ENCODE measurements at places on chromosomes 2 and 18.

DNA sequence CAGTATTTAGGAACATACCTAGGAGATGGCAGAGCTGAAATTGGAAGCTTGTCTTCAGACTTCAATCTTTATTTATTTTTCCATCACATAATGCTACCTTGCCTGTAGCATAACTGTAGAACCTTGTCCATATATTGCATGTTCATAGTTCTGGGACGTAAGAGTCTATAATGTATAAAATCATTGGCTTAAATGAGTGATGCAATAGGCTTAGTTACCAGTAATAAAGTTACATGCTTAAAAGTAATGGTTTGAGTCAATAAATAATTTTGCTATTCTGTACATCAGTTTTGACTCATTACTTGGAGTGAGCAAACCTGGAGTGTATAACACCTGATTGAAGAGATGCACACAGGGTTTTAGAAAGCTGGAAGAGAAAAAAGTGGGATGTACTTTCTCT lies 229.3 kb downstream of the CDCA7 start:
- no peak for DNase-seq

DNA sequence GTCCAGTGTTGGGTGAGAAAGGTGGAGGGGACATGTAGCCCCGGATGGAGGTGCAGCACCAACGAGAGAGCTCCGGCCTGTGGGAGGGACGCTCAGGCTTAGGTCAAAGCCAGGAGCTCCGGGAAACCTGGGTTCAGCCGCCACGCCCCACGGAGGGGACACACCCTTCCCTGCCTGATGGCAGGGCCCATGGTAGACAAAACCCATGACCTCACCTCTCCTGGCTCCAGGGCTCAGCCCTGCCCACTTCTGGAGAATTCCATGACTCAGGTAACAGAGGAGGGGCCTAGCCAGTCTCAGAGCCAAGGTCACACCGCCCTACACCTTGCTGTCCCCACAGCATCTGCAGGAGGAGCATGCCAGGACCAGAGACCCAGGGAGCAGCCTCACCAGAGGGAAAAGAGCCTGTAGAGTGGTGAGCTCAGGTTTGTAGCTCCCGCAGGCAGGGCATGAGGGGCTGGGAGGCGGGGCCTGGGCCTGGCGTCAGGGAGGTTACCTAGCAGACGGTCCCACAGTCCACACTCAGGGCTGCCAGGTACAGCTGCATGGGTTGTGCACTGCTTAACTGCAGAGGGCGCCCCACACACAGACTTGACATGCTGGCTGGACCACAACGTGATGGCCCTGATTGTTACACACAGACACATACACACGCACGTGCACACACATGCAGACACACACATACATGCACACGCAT lies 70.8 kb upstream of the SMAD7 start:
- peak; percentile 26 for DNase-seq

GRCh38 chr2:215888680-215889079 lies 124.7 kb downstream of the MREG start:
- no peak for DNase-seq

DNA sequence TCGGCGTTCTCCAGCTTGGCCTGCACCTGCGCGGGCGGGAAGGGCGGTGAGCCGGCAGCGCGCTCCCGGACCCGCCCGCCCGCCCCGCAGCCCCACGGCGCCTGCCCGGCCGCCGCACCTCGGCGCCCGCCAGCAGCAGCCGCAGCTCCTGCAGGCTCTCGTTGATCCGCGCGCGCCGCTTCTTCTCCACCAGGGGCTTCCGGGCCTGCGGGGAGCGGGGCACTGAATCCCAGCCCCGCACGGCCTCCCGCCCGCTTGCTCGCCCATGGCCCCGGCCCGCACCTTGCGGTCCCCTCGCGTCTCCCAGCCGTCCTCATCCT lies 335 bp downstream of the HES6 start:
- no peak for DNase-seq

GRCh38 chr2:229265727-229266126 lies 5.4 kb downstream of the PID1 start:
- no peak for DNase-seq

GRCh38 chr2:3108710-3109702 lies 268.6 kb downstream of the EIPR1 start:
- no peak for DNase-seq

DNA sequence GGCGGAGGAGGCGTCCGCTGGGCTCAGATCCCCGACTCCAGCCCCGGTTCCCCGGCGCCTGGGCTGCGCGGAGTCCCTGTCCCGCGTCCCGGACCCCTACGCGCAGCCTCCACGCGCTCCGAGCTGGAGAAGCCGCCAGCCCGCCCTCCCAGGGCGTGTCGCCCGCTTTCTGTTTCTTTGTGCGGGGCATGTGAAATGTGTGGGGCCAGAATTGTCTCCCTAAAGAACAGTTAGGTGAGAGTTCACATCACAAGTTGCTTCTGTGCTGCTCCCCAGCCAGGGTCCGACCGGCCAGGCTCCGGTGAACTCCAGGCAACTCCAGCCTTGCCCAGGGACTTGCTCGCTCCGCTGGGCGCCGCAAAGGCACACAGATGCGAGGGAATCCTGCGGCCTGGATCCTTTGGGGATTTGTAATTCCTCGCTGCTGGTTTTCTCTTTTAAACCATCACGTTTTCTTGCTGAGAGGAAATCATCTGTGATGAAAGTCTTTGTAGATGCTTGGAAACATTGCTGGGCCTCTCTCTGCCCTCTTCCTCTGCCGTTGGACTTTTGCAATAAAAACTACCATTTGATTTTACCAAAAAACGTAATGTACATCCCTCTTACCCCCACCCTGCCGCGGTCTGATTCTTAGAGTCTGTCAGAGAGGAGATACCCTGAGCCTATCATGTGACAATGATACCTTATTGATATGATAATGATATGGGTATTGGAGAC lies 631 bp downstream of the GYPC start:
- no peak for DNase-seq

- DNase-seq: no peak
Observed at GRCh38 chr18:9008709-9009635, 93.5 kb upstream of the NDUFV2 start.

DNA sequence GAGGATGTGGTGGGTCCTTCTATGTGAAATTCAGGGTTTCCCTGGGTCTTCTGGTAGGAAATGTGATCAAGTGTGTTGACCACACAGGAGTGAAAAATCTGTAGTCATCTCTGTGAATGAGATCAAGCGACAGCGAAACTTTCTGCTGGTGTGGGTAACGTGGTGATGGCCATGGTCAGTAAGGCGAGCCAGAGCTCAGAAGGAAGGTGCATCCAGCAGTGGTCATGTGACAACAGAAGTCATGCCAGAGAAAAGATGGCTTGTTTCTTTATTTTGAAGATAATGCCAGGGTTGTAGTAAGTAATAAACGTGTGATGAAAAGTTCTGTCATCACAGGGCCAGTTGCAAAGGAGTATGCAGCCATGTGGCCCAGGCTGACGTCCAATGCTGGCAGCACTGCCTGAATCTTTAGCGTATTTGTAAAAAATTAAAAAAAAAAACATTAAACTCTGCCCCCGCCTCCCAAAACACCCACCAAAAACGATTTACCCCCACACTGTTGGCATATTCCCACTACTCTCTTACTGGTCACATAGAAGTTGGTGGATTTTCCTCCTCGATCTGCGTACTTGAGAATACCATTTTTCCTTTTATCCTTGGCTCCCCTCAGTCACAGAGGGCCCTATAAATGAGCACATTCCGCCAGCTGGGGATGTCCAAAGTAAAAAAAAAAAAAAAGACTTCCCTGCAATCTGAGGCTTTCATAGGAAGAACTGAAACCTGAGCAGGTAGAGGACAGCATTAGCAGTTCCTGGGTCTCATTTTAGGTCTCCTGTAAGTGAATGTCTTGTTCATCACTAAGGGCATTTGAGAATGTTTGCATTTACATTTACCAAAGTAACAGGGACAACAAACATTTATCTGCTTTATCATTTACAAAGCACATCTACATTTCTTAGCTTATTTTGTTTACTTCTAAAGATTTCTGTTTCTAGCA lies 70.6 kb downstream of the SLC4A3 start:
- no peak for DNase-seq

DNA sequence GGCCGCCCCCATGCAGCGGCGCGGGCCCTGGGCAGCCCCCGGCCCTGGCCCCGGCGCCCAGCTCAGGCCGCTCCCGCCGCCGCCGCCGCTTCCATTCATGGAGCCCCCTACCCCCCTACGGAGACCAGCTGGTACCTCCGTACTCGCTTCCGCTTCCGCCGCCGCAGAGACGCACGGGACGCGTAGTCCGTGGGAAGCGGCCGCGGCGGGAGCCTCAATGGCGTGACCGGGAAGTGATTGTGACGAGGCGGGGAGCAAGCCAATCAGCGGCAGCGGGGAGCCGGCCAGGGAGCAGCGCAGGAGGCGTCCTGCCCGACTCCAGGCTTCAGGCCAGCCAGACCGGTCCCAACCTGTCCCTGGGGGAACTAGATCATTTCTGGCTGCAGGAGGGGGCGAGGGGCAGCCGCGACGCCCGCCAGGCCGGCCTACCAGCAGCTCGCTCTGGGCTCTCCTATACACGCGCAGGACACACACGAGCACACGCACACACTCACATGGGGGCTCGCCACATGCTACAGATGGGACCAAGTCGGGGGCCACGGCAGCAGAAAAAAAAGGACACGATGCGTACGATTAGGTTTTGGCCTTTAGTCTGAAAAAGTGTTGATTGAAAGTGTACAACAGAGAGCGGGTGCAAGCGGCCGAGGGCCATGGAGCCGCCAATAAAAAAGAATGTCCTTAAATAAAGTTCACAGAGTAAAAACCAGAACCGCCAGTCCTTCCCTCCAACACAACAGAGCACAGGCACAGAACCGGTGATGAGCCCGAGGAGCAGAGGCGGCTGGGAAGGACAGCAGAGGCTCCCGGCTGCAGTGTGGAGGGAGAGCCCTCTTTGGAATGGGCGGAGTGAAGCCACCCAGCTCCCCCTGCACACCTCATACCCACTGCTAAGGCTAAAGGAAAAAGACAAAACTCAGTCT lies at the start of gene ZNF513:
ZNF513 (minus strand) TSS at position 109 of the 920 bp plus-strand sequence. CDS start 208 bp downstream, outside the sequence.
- peak; percentile 90 for DNase-seq

DNA sequence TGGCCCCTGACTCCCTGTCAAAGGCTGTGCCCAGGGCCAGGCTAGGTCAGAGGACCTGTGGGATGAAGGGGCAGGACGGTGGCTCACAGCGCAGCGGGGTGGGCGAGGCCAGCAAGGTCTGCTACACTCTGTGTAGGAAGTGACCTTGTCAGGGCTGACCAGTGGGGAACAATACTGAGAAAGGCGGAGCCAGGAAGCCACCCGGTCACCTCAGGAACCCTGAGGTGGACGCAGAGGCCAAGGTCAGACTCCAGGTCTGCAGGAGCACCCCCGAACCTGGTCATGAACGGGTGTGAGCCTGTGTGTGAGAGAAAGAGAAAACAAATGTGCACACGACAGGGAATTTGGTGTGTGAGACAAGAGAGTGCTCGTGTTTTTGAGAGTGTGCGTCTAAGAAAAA lies 72.3 kb downstream of the SMAD7 start:
- DNase-seq: no peak

- DNase-seq: no peak
Observed at GRCh38 chr2:88451811-88452564, 505 bp downstream of the FOXI3 start.

DNA sequence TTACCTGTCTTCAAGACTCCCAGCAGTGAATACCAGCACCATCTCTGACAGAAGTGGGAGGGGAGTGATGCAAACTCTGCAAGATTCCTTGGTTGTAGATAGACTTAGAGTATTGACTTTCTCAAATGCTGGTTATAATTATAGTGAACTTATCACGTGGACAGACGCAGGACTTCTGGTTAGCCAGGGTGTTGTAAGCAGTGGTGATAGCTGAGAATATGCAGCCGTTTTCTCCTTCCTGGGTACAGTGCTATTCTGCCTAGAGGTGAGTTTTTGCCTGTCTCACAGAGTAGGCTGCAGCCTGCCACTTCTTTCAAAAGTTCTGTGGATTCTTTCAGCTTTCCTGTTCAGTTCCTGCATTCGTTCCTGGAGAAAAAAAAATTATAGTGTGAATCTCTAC lies 733 bp upstream of the CXCR2 start:
- no peak for DNase-seq

DNA sequence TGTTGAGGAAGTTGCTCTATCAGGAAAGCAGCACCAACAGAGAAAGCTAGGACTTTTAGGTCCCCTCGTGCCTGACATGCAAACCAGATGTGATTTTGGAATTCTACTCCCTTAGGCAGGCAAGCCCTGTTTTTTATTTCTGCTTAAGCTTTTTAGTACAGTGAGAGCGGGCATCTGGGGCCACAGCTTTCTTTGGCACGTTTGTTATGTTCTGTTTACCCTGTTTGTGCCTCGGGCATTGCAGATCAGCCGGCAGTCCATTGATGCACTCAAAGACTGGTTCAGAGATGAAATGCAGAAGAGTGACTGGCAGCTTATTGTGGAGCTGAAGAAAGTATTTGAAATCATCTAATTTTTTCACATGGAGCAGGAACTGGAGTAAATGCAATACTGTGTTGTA lies 61.9 kb downstream of the EIF5B start:
- no peak for DNase-seq

- DNase-seq: no peak
Observed at GRCh38 chr2:26948800-26949199, 21.6 kb upstream of the MAPRE3 start.

DNA sequence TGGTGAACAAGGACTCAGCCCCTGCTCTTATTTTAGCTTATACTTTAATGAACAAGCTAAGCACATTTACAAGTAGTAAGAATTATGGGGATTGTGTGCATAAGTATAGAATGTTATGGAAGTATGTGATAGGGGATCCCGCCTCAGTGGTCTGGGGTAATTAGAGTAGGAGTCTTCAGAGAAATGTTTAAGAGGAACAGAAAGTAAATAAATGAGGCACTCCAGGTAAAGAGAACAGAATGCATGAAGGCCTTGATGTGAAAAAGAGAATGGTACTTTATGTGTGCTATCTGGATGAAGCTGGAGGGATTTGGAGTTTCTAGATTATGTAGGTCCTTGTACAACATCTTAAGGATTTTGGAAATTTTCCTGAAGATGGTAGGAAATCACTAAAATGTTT lies 76.6 kb downstream of the BMPR2 start:
- no peak for DNase-seq

DNA sequence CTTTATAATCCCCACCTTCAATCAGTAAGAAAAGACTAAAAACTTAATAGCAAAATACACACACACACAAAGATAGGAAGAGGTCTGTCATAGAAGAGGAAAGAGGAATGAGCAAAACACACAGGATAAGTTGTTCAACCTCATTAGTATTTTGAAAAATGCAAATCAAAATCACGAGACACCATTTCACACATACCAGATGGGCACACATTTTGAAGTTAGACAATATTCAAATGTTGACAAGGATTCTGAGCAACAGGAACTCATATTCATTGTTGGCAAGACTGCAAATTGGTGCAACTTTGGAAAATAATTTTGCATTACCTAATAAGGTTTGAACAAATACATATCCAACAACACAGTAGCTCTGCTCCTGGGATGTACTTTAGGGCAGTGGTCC lies 127.6 kb downstream of the RAB3GAP1 start:
- DNase-seq: no peak

GRCh38 chr2:6973895-6974545 lies 56.8 kb downstream of the RNF144A start:
- no peak for DNase-seq

DNA sequence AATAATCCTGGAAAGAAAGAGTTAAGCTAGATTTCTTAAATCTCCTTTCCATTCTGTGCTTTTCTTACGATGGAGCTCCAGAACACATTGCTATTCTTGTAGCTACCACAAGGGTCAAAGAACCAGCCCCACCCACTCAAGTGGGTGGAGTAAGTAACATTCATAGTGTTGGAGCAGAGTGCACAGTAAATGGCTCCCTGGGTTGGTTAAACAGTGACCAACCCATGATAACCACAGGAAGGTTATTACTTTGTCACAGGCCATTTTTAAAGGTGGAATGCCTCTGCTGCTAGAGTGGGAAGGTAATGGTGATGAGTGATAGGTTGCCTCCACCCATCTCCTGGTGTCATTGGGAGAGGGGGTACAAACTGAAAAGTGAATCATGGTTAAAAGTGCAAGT lies 13.9 kb downstream of the ARPC2 start:
- DNase-seq: no peak

Measured in NCI-H1930 (cell line).